ENCODE measurements at places on chromosomes 2 and 18. TPM values are rescaled to one million over a fixed set of nuclear protein-coding genes. Genes with fewer than 3 reads are reported as not detected.

GRCh38 chr2:51619961-51620360 lies 588.0 kb upstream of the NRXN1 start:
- no peak for DNase-seq

Gene WNT10A
- 1.1 TPM for polyA plus RNA-seq

DNA sequence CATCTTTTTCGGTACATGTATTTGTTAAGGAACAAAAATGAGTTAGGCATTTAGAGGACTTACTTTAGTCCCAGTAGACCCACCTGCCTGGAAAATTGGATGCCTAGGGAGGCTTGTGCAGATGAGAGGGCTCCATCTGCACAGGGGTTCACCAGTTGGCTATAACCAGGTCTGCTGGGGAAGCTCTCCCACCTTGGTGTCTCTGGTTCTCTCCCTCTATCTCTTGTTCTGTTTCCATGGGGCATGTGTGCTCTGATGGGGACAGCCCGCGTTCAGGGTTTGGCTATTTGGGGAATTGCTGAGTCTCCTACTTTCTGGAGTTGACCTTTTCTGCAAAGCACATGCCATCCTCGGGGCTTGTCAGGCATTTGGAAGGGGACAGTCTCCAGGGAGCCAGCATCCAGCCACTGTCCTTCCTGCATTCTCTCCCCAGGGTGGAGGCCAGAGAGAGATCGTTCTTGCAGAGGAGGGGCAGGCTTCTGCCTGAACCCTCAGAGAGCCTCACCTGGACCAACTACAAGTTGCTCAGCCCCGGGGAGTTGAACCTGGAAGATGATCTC lies 157.3 kb downstream of the KLHL29 start:
- no peak for DNase-seq

Gene PROC
- polyA plus RNA-seq, result 51.0 TPM

- no peak for DNase-seq
Measured at GRCh38 chr18:48109961-48110493, 179.6 kb upstream of the SMAD2 start.

Data from kidney (tissue), 22 donors.